ENCODE measurements at places on chromosomes 4 and X.
A peak's percentile ranks its signal among the peaks of the same experiment; 100 is the strongest.

GRCh38 chr4:24472161-24472510 lies 112.2 kb downstream of the DHX15 start:
- no peak for DNase-seq

GRCh38 chr4:42326040-42326439 lies 71.2 kb upstream of the SHISA3 start:
- DNase-seq = no peak

DNA sequence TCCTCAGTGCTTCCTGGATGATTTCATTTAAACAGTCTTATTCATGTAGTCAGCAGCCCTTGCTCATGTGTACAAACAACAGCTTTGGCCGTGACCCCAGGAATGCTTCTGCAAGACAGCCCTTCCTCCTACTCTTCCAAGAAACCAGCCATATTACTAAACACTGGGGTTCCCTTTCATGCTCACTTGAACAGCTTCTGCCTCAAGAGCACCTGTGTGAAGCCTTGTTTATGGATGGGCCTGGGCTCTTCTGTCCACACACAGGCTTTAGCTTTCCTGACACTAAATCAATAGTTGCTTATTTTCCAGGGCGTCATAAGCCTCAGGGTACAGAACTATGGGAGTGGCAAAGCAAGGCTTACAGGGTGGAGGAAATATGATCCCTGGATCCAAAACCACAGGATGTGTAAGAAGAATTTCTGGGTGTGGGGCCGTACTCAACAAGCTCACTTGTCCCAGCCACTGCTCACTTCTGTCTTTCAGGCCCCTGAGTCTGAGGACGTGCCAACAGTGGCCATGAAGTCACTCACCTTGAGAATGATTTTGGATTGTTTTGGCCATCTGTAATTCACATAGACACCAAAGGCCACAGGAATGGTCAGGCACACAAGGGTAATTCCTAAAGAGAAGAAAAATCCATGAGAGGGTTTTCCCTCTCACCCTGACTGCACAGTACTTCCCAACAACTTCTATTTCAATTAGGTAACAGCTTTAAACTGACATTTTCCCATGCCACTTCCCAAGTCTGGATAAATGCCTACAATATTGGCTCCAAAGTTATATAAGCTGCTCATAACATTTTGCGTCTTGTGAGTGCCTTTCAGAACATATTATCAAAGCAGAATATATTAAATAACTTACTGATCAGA lies 17.7 kb downstream of the SLC10A6 start:
- peak; percentile 15 for DNase-seq

GRCh38 chr4:117328333-117328732 lies 243.0 kb upstream of the TRAM1L1 start:
- no peak for DNase-seq

DNA sequence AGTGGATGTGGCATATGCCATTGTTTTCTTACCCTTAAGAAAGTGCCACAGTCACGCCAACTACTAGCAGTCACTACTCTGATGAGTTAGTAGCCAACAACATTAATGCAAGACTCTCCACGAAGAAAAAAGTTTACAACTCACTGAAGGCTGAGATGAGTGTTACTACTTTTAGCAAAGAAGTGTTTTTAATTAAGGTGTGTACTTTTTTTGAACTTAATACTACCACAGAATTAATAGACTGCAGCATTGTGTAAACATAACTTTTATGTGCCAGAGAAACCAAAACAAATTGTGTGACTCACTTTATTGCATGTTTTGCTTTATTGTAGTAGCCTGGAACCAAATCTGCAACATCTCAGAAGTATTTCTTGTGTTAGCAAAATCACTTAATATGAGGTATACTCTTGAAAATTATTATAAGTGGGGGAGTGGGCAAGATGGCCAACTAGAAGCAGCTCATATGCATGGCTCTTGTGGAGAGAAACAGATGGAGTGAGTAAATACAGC lies 2.2 kb upstream of the UGT2B4 start:
- no peak for DNase-seq

DNA sequence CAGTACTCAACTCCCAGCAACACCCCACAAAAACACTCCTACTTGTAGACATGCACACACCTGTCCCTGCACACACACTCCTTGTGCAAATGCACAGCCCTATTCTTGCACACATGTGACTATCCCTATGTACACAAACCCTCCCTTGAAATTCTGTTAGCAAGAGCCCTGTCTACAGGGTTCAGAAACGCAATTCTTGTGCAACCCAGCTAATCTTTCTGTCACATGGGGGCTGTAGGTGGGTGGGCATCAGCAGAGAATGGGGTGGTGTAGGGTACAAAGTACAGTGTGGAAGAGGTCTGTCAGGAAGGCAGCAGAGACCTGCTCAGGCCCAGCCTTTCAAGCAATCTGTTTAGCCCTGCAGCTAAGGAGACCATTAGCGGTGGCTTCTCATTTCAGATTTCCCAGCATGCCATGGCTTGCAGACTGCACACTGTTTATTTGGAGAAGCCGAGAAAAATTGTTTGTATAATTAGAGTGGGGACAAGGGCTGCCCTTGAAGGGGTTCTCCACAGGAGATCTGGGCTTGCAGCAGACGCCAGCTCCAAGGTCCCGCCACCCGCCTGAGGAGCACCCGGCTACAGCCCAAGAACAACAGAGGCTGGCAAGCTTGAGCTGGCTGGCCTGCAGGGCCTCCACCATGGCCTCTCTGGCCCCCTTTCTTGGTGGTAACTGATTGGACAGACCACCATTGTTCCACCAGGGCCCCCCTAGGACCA lies 144.0 kb upstream of the PJA1 start:
- peak; percentile 27 for DNase-seq

DNA sequence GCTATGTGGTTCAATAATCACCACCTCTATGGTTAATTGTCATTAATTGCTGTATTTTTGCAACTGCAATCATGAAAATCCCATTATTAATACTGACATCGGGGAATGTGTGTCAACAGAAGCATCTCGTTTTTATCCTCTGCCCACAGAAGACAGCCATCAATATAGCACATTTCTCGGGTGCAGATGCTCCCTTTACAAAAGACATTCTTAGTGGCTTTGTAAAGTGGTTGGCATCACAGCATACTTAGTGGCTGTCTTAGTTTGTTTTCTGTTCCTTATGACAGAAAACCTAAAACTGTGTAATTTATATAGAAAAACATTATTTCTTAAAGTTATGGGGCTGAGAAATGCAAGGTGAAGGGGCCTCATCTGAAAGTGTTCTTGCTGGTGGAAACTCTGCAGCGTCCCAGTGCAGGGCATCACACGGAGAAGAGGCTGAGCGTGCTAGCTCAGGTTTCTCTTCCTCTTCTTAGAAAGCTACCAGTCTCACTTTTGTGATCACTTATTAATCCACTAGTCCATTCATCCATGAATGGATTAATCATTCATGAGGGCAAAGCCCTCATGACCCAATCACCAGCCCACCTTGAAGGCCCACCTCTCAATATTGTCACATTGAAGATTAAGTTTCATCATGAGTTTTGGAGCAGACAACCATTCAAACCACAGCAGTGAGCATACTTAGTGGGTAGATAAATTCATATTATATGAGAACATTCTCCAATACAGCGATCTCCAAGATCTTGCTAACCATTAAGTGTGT lies 1067.7 kb upstream of the PABPC4L start:
- no peak for DNase-seq

DNA sequence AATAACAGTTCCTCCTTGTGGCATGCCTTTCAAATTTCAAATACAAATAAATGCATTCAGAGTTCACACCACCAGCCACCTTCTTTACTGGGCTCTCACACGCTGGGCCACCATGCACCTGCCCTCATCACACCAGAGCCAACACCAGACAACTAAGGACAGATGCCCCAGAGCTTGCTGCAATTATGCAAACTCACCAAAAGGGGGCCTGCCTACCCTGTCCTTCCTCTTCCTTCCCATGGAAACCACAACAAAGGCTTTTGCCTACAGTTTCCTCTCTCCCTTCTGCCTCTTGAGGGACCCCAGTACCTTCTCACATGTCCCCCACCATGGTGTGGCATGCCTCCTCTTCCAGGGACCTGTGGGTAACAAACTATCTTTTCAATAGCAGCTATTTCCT lies 1333.9 kb upstream of the TENM3 start:
- DNase-seq = no peak

DNA sequence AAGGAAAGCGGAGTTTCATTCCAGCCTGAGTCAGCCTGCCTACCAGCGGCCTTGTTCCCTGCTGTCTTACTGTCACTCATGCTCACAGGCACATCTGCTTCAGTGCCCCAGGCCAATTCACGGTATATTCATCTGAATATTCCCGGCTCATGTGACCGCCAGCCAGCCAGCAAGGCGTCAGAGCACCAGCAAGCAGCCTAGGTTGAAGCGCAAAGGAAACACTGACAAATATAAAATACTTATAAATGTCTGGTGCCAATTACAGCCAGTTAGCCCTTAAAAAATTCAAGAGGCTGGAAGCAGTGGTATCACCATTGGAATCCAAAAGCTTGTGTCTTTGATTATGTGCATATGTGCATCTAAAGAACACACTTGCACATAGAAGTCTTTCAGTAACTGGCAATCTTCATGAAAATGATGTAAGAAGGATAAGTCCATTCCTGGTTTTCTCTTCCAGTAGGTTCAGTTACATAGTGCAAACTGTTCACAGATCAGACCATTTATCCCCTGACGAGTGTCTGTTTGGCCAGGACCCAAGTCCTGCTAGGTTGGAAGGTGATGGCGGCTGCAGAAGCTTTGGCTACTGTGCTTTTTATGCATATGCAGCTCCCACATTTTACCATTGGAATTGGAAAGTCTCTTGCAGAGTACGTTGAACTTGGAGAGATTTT lies 61.3 kb downstream of the LUZP4 start:
- no peak for DNase-seq
